M059J (cell line): ENCODE measurements at places on chromosomes 11 and 22.

- no peak for DNase-seq
These were observed 86.0 kb downstream of the DENND5A start for GRCh38 chr11:9179141-9179540.

DNA sequence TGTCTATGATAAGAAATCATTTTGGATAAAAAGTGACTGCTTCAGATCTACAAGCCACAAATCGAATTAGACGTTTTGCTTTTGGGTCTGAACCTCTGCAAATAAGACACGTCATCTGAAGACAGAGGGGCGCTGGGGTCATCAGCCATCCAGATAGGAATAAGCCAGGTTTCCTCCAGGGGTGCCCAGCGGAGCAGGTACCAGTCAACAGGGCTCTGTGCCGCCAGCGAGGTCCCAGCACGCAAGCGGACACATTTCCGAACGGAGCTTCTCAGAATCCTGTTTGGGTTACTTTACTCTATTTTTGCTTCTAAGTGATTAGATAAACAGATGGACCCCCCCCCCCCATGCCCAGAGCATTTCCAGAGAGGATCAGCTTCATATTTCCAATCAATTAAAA is 873.8 kb downstream of the BRD1 start:
- no peak for DNase-seq

GRCh38 chr22:22940961-22941605 is 53.5 kb downstream of the IGLL5 start:
- no peak for DNase-seq

- no peak for DNase-seq
These were observed 43.3 kb downstream of the BDNF start for GRCh38 chr11:27656806-27657483.

DNA sequence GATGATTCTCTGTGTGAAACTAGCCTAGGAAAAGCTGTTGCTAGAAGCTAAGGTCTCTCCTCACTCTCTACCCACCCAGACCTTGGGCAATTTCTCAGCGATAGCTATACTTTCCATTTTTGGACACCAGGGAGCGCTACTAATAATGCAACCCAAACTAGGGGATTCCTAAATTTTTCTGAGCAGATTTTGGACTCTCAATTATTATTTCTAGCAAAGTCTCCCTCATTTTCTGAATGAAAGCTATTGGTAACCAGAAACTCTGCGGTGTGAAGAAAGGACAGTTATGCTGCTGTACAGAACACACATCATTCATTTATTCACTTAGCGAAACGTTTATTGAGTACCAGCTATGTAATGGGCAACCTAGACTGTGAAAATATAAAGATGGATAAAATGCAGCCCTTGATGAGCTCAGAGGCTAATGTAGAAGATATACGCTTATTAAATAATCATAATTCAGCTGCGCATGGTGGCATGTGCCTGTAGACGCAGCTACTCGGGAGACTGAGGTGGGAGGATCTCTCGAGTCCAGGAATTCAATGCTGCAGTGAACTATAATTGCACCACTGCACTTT is 6.1 kb upstream of the STIM1 start:
- DNase-seq, result peak; percentile 52

DNA sequence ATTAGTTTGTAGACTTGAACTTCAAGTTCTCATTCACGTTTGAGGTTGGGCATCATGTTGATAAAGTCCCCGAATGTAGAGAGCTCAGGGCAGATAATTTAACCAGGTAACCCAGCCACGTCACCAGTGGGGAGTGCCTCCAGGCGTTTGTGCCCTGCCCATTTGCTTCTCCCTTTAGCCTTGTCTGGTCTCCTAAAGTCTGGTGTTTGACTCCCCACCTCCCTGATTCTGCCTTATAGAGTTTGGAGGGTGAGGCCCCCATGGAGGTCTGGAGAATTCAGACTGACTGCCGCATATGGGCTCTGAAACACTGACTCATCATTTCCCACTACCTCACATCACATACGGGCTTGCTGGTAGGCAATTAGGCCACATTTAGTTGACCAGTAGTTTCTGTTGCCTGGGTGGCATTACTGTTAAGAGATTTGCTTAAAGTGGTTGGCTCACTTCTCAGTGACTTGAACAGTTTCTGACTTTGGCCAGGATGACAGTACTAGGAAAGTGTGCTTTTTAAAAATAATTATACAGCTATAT is 99.3 kb upstream of the GAL start:
- DNase-seq, result no peak

GRCh38 chr11:1153105-1153950 is 4.4 kb upstream of the MUC5AC start:
- DNase-seq, result peak; percentile 47

GRCh38 chr11:76419896-76420295 is 24.9 kb upstream of the EMSY start:
- DNase-seq, result no peak

- no peak for DNase-seq
These were observed 17.9 kb downstream of the GNAZ start for GRCh38 chr22:23088199-23088604.

GRCh38 chr22:50261615-50262459 is at the start of gene MAPK12:
TSS of gene MAPK12 (minus strand) at chr22:50261683. CDS start at chr22:50261509, 174 bp downstream.
- DNase-seq, result peak; percentile 29

- peak; percentile 98 for DNase-seq
These were observed 4.2 kb downstream of the ALDH3B1 start for GRCh38 chr11:68014157-68014946.

DNA sequence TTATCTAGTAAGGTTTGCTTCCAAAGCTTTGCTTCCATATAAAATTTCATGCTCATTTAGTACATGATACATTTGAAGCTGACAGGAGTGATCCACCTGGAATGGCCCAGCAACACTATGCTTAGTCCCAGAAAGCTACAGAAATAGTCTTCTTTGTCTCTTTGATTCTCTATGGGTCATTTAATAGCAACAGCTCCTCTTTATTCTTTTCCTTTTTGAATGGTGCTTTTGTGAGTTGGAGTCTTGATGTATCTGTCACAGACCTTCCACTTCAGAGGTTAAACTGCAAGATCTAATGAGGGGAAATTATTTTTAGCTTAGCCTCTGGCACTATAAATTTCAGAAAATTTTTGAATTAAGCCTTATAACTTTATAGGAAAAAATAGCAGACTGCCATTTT is 509.5 kb downstream of the KCNA4 start:
- DNase-seq, result no peak

DNA sequence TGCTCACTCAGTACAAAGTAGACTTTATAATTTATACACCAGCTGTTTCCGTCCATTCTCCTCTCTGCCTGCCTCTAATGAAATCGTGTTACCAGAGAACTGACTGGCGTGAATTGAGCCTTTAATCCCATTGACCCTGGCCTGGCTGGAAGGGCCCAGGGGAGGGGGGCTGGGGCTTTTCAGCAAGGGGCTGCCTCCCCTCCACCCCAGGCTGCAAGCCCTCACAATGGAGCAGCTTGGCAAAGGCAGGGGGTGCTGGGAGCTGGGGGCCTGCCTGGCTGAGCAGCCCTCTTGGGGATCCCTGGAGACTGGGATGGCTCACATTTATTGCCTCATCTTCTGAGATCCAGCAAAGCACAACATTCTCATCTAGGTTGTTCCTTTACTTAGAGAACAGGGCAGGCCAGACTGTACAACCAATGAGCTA is 25.8 kb upstream of the LMO1 start:
- DNase-seq, result no peak

DNA sequence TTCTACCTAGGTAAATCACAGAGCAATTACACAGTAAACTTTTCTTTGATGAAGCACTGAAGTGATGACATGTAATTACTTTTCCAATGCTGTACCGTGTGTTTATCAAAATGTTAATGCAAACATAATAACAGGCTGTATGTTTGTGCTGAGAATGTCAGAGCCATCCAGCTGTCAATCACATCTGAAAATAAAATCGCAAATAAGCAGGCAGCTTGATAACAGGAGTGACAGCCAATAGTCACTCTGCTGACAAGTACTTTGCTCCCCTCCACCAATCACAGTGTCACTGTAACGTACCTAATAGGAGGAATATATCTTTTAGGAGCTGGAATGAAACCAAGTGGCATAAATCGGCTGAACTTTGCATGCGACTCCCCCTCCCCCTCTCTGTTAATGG is 119.7 kb downstream of the KIRREL3 start:
- no peak for DNase-seq

DNA sequence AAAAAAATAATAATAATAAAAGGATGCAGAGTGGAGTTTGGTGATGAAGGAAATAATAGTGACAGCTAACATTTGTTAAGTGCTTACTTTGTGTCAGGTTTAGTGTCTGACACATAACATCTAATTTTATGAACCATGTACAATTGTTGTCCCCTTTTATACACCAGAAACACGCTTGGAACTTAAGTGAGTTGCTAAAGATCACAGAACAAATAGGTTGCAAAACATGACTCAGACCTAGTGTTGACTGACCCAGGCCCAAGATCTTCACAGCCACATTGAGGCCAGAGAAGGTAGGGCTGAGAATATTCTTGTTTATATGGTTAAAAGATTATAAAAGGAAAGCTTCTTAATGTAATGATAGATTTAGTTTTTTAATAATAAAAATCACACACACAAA is 25.6 kb upstream of the TMEM135 start:
- no peak for DNase-seq

- DNase-seq, result no peak
These were observed 73.5 kb downstream of the USP35 start for GRCh38 chr11:78262238-78262637.

DNA sequence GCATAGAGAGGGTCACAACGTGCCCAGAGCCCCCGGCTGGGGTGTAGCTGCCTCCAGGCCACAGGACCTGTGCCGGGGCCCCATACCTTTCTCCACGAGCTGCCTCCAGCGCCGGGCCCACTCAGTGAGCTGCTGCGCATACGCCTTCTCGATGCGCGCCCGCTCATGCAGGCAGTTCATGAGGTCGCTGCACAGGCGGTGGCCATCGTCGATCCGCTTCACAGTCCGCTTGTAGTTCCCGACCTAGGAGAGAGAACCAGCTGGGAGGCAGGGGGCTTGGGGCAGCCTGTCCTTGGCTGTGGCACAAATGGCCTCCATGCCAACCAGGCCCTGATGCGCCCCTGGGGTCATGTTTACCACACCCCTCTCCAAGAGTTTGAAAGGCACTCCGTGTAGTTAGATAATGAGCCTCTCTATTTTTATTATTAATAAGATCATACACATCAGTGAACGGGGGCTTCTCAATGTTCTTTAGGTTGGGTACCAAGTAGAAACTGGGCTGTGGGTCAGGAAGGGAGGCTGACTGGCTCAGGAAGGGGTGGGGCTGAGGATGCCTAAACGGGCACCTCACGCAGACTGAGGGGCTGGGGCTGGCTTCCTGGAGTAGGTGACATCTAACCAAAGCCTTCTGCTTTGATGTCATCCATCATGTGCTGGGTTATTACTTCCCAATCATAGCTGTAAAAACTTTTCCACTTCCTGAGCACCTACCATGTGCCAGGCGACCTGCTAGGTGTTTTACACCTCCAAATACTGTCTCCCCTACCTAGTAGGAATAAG is 36.5 kb upstream of the ARFGAP3 start:
- no peak for DNase-seq

- DNase-seq, result no peak
These were observed 60.4 kb downstream of the TECTA start for GRCh38 chr11:121161349-121161917.

- DNase-seq, result no peak
These were observed 245.7 kb downstream of the ST3GAL4 start for GRCh38 chr11:126601136-126601535.

DNA sequence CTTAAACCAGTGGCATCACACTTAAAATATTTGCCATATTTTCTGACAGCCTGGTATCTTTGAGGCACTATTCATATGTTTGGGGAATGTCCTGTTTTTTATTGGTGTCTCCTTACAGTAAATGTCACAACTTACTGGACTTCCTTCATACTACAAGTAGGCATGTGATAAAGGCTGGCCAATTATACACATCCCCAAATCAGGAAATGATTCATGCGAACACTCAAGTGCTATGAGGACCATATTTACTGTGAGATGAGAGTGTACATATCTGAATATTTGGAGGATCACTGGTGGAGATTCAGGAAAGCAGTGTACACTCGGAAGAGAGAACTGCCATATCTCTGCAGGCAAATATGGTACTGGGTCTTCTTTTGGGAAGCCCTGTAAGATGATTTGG is 913.8 kb upstream of the CHORDC1 start:
- peak; percentile 2 for DNase-seq

DNA sequence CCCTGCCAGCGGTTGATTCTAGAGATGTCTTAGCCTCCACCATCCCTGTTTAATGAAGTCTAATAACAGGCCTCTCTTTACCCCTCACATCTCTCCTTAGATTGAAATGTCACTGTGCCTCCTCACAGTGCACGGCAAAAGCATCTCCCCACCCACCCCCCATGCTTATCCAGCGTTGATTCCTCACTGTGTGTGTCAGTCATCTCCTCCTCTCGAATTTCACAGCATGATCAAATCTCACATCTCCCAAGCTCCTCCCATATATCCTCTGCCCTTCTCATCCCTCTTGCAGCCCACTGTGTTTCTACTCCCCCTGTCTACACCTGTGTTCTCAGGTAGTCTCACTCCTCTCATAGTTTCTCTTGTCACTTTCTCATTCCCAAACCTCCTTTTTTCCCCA is 84.6 kb downstream of the DBX1 start:
- no peak for DNase-seq

DNA sequence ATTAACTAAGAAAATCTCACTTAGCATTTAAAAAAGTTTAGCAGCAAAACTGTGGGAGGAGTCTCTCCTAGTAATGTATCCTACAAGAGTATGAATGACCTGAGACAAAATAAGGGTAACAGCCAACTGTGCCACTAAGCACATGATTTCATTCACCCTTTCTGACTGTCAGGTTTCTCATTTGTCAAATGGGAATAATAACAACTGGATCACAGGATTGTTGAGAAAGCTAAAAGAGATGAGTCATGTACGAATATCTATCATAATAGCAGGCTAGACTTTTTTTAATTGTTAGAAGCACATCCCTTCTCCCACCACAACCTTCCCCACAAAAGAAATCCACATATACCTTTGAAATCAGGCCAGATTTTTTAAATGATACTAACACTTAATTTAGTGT is 39.5 kb downstream of the MTMR2 start:
- peak; percentile 73 for DNase-seq

- no peak for DNase-seq
These were observed 124.2 kb upstream of the TBCEL start for GRCh38 chr11:120899720-120900119.

GRCh38 chr11:59267196-59267595 is 54.5 kb upstream of the MPEG1 start:
- DNase-seq, result no peak

DNA sequence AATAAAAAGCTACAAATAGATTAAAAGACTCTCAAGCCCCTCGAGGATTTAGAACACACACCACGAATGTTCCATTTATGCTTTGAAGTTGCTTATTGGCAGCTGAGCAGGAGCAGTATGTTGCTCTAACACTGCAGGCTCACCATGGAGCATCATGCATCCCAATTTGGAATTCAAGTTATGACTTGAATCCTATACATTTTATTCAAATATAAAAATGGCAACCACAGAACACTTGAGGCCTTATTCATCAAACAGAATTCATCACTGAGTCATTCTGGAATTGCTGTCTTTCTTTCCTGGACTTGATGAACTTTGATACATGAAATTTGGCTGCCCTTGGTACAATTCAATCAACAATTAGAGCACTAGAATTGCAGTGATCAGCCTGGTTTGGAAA is 24.5 kb upstream of the BLID start:
- peak; percentile 75 for DNase-seq
